ENCODE measurements at places on chromosomes 16 and 17.

- no peak for DNase-seq
Measured at GRCh38 chr16:49932434-49932833, 76.5 kb upstream of the ZNF423 start.

- DNase-seq = no peak
Measured at GRCh38 chr17:10136258-10136981, 62.0 kb downstream of the GAS7 start.

DNA sequence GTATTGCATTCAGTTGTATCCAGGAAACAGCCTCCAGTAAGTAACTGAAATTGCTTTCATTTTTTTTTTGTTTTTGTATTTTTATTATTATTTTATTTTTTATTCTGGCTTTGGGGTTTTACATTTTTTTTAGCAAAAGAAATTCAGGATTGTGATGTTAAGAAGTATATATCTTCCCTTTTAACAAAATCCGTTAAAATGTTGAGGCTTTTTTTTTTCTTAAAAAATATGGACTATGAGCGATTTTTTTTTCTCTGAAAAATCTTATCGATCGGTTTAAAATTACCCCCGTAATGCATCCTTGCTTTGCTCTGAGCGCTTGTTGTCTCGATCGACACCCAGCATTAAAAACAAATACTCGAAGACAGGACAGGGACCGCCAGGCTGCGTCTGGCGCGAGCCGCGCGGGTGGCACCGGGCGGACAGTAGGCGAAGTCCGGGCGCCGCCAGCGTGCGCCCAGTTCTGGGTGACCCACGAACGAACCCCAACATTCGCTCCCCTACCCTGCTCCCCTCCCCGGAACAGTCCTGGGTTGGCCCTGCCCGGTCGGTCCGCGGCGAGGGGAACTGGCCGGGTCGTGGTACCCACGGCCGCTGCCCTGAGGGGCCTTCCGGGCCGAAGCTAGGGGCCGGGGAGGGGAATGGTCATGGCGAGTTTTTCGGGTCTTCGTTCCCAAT is 482 bp downstream of the BAHCC1 start:
- no peak for DNase-seq

DNA sequence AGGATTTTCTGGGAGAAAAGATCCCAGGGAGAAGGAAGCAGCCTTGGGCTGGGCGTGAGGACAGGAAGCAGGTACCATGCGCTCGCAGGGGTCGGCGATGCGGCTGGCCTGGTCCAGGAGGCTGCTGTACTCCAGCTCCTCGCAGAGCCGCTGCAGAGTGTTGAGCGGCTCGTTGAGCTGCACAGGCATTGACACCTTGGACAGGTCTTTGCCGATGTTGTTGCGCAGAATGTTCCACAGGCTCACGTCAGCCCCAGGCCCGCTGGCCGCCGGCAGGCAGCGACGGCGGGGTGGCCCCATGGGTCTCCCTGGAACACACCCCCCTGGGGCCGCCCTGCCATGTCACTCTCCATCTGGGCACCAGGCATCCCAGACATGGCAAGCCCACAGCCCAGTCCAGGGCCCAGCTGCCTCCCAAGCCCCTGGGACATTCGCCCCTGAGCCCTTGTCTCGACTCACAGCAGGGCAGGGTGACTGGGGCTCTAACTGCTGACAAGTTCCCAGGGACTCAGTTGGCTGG is 8.0 kb downstream of the OSBPL7 start:
- no peak for DNase-seq

DNA sequence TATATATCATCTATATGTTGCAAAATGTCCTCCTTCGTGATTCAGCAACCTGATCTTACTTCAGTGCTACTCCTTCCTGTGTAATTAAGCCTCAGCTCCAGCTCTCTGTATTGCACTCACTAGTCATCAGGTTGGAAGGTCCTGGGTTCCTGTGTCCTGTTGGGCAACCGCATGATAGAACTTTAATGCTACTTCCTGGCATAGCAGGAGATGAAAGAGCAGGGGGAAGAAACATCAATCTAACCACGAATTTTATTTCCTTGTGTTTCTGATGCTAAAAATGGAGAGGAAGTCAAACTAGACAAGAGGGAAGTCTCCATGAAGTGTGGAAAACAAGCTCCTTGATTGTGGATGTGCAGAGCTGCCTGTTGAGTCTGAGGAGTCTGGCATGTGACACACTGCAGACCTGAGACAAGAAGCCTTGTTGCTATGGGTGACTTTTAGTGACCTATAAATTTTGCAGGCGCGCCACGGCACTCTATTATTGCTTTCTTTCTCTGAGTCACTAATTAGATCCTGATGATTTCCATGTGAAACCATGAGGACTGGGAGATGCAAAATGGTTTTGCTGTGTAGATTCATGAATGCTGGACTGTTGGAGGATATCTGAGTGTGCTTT is 25.6 kb downstream of the IGSF6 start:
- no peak for DNase-seq

DNA sequence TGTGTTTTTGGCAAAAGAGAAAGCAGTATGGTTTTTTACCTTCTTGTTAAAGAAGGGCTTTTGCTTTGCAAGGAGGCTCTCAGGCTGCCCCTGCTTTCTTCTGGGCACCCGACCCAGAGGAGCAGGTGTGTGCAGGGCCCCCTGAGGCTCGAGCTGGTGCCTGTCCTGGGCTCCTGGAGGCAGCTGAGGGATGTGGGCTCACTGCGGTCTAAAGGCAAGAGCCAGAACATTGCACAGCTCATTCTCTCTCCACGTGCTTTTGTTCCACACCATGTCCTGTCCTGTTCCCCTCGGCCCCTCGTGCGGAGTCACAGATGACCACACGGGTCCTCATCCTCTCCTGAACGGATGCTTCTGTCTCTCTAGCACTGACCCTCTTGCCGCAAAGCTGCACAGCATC is 36.7 kb upstream of the CAPN15 start:
- DNase-seq = no peak

GRCh38 chr17:77316191-77316641 is 175.4 kb downstream of the SEC14L1 start:
- DNase-seq = no peak

GRCh38 chr17:63948521-63948920 is 16.4 kb upstream of the CD79B start:
- DNase-seq = no peak

DNA sequence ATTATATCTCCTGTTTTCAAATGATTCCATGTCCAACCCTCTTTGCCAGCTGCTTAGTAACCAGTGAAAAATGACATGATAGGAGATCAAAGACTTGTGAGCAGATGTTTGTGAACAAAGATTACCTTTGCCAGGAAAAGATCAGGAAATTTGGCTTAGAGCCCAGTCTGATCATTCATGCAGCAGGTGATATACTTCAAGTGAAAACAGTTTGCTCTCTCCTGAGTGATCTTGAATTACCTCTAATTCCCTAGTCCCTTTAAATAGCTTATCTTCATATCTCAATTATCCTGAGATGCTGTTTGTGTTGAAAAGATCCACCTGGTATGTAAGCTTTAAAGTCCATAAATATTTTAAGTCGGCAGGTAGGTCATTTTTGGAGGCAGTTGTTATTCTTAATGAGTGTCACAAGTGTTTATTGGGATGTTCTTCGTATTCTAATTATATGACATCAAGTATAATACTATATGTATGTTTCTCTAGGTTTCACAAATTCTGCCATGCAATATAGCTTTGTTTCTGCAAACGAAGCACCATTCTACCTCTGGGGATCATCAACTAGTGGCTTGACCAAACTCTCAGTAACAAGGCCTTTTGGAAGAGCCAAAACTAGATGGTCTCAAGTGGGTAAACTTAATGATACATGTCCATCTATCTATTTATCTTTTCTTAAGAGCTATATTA is 13.2 kb upstream of the VPS35L start:
- no peak for DNase-seq

GRCh38 chr17:7440834-7441195 is 1.5 kb downstream of the FGF11 start:
- DNase-seq = peak; percentile 23

DNA sequence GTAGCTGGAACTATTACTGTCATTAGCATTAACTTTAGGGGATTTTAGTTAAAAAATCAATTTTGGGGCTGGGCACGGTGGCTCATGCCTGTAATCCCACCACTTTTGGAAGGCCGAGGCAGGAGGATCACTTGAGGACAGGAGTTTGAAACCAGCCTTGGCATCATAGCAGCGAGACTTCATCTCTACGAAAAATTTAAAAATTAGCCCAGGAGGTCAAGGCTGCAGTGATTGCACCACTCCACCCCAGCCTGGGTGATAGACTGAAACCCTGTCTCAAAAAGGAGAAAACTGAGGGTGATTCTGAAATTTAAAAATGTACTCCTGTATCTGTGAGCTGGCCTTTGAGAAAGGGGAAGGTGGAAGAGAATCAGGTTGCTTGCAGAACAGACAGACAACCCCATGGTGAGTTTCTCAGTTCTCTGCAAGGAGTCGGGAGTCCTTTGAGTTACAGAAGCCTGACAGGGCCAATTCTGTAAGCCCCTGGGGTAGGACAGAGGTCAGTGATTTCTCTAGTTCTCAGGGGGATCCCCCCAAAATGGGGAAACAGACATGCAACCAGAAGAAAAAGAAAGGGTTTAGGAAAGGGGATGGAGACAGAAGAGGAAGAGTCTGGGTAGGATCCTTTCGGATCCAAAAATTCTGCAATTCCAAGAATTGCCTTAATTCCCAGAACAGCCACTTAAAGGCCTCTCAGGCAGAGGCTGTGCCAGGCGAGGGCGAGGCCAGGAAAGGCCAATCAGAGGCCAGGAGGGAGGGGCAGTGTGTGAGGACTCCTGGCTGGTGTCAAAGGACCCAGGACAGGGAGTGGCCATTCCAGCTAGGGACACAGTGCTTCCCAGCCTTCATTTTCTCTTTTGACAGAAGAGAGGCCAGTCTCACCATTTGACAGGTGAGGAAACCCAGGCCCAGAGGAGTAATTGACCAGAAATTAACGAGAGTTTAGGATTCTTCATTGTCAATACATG is 6.7 kb downstream of the NUPR1 start:
- DNase-seq = no peak

- DNase-seq = no peak
Measured at GRCh38 chr17:75317671-75318070, 28.4 kb upstream of the SLC25A19 start.

GRCh38 chr17:82983510-82984248 is 95.7 kb upstream of the METRNL start:
- no peak for DNase-seq

- no peak for DNase-seq
Measured at GRCh38 chr16:56480776-56481467, 29.6 kb downstream of the OGFOD1 start.

DNA sequence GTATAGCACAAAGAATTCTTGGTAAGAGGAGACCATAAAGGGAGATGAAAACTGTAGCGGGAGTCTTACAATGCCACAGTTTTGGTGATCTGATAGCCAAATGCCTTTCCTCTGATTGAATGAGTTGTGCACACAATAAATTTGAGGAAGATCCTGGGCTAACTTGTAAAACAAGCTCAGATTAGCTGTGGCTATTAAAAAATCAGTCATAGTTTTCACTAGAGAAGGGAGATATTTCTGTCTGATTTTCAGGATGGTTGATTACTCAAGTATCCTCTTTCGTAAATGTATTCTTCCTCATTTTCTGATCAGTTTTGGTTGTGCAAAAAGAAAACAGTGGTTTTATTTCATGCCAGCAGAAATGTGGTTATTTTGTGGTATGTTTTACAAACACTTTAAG is 9.1 kb upstream of the METTL9 start:
- DNase-seq = no peak

DNA sequence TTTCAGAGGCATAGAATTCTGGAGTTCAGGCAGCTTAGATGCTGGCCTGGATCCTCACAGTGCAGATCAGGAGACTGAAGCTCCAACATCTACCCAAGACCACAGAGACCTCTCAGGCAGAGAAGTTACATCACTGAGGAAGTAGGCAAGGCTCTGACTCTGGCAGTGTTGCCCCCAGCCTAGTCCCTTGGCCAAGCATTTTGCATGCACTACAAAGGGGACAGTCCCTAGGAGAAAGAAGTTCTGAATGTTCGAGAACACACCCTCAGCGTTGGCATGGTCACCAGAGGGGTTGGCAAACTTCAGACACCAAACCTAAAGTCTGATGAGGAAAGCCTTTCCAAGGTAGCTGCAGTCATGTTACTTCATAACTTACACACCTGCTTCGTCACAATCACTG is 2.5 kb downstream of the RANBP10 start:
- DNase-seq = no peak

GRCh38 chr16:66516509-66516807 is 33.5 kb downstream of the TK2 start:
- DNase-seq = no peak

GRCh38 chr16:56234737-56235136 is 43.4 kb downstream of the GNAO1 start:
- DNase-seq = no peak

DNA sequence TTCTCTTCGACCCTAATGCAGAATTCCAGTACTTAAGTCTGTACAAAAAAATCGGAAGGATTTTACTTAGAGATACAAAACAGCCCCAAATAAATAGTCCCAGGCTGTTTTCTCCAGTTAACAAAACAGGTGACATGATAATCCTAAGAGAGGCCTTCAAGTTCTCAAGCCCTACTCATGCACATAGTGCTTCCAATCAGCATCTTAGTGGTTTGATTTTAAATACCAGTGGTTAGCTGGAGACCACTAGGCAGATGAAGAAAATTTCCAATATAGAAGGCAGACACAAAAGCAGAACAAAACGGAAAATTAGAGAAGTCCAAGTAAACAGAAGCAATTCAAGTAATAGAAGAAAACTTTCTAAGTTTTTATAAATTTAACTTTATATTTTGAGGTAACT is 5.2 kb upstream of the OR4D2 start:
- no peak for DNase-seq

DNA sequence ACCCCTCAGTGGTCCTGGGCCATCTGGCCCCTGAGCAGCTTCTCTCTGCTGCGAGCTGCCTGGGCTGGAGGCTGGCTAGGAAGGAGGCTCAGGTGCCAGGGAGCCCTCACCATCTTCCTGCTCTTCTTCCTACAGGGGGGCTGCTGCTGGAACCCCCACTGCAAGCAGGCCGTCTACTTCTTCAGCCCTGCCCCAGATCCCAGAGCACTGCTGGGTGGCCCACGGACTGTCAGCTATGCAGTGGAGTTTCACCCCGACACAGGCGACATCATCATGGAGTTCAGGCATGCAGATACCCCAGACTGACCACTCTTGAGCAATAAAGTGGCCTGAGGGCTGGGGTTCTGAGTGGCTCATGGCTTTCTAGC is 46.1 kb downstream of the PRMT7 start:
- no peak for DNase-seq

- no peak for DNase-seq
Measured at GRCh38 chr16:27389272-27389961, 12.6 kb upstream of the IL21R start.

DNA sequence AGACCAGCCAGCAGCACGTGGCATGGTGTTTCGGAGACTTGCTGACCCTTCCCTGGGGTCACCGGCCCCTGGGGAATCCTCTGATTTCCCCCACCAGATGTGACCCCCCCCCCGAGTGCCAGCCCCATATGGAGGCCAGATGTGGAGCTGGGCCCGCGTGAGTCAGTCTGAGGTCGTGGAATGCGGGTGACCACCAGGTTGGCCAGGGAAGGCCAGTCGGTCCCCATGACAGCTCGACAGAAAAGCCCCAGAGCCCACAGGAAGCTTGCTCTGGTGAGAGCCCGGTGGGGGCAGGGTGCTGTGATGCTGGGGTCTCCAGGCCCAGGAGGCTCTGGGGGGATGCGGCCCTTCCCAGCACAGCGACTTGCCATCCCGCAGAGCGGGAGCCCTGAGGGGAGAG is 209.0 kb downstream of the NTN1 start:
- no peak for DNase-seq

- DNase-seq = no peak
Measured at GRCh38 chr16:81551821-81552304, 107.3 kb downstream of the CMIP start.

GRCh38 chr17:35095741-35096140 is 23.9 kb downstream of the RAD51D start:
- no peak for DNase-seq
